ENCODE measurements at places on chromosomes 4 and X.

DNA sequence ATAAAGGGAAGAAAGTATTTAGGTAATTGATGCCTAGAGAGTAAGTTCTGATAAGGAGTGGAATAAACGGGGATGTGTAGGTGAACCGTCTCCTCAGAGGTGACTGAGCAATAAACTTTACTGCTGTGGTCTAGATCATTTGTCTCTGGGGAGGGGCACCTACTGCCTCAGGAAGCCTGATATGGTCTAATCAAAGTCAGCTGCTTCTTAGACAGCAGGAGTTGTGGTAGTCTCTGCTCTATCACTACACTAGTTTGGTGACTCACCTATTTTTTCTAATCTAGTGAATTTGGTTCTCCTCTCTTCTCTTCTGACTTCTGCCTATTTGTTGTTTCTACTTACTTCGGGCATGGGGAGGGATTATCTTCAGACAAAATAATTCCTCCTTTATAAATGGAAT lies 95.1 kb upstream of the STIM2 start:
- no peak for DNase-seq

GRCh38 chr4:152247271-152247975 lies 288.5 kb downstream of the FBXW7 start:
- DNase-seq = no peak

DNA sequence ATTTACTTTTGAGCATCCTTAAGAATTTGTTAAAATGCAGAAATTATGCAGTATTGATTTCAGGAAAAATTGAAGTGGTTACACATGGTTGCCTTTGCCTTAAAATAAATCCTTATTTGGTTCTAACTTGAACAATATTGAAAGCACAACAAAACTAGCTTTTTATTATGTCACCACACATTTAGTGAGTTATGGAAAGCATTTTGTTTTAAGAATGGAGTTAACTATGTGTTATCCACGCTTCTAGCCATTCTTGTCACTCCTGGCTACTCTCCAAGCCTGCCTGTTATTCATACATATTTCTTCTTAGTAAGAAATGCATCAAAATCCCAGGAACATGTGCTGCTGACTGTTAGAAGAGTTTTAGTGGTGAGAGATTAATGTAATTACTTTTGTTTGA lies 73.9 kb downstream of the FAT4 start:
- DNase-seq = no peak

DNA sequence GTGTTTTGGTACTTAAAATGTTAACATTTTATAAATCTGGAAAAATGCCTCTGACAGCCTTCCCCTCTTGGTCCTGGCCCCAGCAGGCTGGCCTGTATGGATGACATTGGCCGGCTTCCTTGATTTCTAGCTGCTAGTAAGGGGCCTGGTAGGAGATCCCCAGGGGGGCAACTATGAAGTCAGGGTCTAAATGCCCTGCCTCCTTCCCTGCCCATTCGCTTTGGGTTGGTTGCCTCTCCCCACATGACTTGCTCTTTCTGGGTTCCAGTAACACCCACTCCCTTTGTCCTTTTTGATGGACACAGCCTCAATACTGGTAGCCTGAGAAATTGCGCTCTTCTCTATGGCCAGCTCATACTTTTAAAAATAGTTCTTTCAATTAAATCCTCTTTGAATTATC lies 78.0 kb upstream of the MAD2L1 start:
- DNase-seq = no peak

DNA sequence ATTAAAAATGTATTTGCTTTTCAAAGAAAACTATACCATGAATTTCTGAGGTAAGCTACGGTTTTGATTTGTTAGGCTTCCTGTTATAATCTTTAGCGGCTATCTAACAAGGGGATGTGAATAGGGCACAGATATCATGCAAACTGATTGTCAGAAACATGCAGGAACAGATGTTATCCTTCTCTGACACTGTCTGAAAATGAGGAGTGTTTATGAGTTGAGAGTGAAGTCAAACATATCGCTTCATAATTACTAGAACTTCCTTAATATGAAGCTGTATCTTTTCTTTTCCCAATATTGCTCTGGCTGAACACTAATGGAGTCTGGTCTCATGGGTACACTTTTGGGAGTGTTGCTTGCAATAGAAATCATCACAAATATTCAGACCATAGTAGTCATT lies 16.3 kb upstream of the SULT1B1 start:
- DNase-seq = no peak

GRCh38 chrX:154409222-154409871 lies at the start of gene DNASE1L1:
DNASE1L1 (minus strand) TSS chrX:154409254; CDS start chrX:154405568, 3,686 bp downstream.
- no peak for DNase-seq

DNA sequence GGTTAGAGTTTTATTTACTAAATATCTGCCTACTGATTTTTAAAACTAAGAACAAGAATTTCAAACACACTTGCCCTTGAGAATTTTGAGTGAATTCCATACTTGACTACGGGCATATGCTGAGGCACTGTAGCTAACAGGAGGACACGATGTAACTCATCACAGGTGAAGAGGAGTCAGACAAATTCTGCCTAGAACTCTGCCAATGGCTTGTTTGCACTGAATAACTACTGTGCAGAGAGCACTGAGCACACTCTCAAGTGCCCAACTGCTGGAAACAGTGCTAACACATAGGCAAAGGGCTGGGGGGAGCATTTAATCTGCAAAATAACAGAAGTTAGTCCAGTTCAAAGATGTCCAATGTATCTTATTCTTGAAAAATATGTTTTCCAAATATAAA lies 104.4 kb downstream of the WDFY3 start:
- DNase-seq = no peak

All from stimulated activated CD4-positive, alpha-beta T cell treated with anti-CD3 and anti-CD28 coated beads, Interleukin-15, amount 100 ng/mL, for 24 hours (primary cell).